Renal pelvis (tissue), 12 donors: ENCODE measurements at places on chromosomes 5 and 9.

DNA sequence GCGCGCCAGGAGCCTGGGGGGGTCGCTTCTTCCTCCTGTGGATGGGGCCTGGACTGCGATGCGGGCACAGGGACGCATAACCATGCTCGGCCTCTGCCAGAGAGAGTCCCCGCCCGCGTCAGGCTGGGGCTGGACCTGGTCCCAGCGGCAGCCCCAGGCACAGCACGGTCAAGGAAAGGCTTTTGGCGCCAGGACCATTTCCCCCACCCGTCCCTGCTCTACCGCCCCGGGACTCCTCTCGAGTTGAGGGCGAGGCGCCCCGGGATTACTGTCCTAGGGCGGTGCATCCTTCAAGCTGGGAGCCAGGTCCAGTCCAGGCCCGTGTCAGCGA lies 341 bp downstream of the MXD3 start:
- DNase-seq: no peak

DNA sequence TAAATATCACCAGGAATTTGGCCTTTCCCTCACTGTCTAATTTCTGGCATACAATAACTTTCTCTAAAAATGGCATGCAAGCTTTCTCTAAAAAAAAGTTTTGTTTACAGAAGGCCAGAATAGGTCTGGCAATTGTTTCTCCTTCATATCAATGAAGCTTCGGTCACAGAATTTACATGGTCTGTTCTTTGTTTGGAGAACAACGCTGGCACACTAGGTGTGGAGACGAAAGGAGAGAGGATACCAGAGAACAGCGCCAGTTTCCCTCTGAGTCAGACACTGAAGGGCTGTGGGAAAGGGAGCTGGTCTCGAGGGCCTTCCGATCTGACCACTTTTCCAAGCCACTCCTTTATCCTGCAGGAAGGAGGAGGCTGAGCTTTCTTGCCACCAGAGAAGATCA lies 60.1 kb upstream of the ITGA1 start:
- DNase-seq: no peak

DNA sequence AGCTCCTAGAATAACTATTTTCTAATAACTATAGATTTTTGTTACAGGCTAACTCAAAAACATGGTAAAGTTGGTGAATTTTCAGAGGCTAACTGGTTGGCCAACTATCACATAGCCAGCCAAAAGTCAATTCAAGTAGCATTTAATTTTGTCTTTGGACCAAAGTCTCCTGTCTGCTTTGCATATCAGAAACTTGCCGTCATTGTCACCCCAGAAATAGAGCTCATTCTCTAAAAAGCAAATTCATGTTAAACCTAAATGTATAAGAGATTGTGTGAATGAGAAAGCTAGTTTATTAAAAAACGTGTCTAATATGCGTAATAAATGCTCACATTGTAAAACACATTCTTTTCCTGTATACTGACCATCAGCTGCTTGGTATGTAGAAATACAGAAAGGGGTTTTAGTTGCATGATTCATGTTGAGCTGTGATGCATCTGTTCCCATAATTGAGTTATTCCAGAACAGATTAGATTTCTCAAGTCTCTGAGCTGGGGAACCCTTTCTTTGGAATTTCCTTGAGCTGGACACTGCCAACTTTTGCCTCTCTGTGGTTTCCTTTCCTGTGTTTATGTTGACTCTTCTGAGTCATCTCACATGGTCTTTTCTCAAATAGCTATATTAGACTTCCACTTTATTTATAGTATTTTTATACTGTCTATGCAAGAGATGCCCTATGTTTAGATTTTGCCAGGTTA lies 7.3 kb downstream of the SRFBP1 start:
- DNase-seq: peak; percentile 33

DNA sequence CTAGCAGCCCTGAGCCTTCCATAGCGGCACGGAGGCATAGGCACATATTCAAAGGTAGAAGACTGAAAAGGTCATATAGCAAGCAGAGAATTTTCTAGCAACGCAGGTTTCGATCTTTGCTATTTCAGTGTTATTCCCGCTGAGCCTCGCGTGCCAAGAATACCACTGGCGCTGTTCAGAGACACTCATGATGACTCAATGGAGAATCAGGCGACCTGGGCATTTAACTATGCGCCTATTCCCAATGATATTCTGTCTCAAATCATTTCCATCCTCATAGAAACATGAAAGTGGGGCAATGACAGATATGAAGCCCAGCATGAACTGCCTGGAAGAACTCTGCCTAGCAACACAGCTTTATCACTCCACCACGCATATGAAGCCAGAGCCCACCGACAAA lies 59.9 kb downstream of the EFNA5 start:
- DNase-seq: no peak

GRCh38 chr5:30866142-30866541 lies 327.3 kb upstream of the CDH6 start:
- DNase-seq: no peak

DNA sequence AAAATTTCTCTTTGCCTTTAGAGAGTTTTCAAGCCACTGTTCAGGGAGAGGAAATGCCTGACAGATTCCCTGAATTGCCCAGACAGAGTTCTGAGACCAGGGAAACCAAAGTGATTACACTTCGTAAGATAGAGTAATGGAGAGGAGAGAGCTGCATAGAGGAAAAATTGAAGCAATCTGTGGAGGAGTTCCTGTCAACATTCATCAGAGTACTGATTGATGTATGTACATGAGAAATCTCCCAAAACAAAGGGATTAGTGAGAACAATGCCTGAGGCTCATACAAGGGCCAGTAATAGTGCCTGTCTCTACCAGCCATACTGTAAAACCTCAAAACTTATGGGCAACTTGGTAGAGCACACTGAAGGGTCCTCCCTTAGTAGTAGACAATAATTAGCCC lies 79.0 kb upstream of the TRIM32 start:
- DNase-seq: no peak

GRCh38 chr9:136899196-136899595 lies 12.9 kb downstream of the TRAF2 start:
- DNase-seq: no peak

GRCh38 chr5:2183154-2184025 lies 300.7 kb upstream of the IRX4 start:
- DNase-seq: no peak

- DNase-seq: no peak
Observed at GRCh38 chr5:138454121-138454520, 11.2 kb upstream of the EGR1 start.

GRCh38 chr9:109012009-109012875 lies 1.1 kb downstream of the CTNNAL1 start:
- DNase-seq: peak; percentile 47

DNA sequence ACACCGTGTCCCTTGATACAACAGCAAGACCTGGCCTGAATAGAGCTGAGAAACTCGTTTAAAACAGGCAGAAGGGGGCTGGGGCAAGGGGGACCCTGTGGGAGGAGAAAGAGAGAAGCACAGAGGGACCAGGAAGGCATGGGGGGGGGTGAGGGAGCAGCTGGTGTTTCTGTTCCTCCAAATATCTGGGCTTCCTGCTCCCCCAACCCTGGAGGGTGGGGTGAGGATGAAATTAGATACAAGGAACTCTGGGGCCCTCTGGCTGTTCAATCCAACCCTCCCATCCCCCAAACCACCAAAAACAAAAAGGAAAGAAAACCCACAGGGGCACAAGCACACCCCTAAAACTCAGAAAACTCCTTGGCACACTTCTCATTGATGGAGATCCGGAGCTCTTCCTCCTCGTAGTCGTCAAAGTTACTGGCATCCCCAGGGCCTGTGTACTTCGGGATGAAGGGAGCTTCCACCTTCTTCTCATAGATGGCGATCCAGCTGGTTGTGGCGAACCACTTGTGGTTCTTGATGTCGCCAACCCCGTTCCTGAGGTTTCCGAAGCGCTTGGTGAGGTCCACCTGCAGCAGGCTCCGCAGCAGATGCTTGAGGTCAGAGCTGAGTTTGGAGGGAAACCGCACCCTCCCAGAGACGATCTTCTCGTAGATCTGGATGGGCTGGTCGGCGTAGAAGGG lies 1.1 kb downstream of the PRKACG start:
- DNase-seq: no peak

- no peak for DNase-seq
Observed at GRCh38 chr5:1873243-1873959, 9.3 kb downstream of the IRX4 start.

GRCh38 chr9:109771796-109772531 lies 8.0 kb upstream of the PALM2AKAP2 start:
- no peak for DNase-seq

- no peak for DNase-seq
Observed at GRCh38 chr5:154819546-154819945, 30.9 kb downstream of the FAXDC2 start.

- no peak for DNase-seq
Observed at GRCh38 chr5:111172504-111172903, 51.7 kb upstream of the CAMK4 start.

GRCh38 chr5:72082048-72082447 lies 25.2 kb upstream of the MAP1B start:
- DNase-seq: no peak

GRCh38 chr5:173394701-173395100 lies 66.5 kb upstream of the STC2 start:
- DNase-seq: no peak

- no peak for DNase-seq
Observed at GRCh38 chr9:2425676-2426075, 195.9 kb upstream of the VLDLR start.

DNA sequence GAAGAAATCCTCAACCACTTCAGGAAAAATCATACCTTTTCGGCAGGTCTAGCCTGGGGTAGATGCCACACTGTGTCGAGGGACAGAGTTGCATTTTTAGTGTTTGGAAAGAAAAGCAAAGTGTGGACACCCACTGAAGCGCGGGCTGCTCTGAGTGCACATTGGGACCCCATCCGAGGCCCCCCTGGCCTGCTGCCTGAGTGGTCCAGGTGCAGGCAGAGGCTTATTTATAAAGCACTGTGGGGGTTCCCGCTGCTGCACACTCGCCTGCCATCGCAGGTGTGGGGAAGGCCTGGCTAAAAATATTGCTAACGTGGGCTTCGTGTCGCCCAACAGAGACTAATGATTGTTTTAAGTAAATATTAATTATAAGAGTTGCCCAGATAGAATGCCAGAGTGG lies 119.4 kb downstream of the CRB2 start:
- no peak for DNase-seq

- DNase-seq: no peak
Observed at GRCh38 chr9:115671236-115671962, 482.2 kb upstream of the PAPPA start.

- DNase-seq: no peak
Observed at GRCh38 chr5:42515504-42515903, 92.3 kb downstream of the GHR start.

DNA sequence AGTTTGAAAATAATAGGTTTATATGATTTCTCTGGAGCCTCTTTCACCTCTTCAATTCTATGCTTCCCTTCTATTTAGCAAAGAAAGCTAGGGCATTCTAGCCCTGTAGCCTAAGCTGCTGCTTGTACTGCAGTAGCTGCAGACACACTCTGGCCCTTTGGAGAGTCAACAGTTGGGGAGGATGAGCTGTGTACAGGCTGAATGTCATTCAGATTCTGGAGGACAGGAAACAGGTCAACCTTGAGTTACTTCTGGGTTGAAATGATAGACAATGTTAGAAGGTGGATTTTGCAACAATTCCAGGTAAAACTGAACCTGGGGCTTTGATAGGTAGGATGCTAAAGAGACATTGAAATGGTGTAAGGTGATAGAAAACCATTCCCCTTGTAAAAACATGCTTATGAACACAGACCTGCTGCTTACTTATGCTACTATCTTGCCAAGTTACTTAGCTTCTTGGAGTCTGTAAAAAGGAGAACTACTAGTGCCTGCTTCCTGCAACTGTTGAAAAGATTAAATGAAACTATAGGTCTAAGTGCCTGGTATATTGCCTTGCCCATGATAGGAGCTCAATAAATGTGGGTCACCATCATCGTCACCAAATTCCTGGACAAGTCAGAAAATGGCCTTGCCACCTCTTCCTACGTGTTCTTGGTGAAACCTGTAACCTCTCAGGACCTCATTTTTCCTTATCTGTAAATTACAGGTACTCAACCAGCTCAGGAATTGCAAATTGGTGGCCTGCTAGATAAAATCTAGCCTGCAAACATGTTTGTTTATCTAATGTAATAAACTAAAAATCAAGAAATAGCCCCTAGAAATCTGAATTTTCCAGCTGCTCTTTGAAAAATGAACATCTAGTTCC lies 83.7 kb downstream of the GALNT10 start:
- DNase-seq: no peak

GRCh38 chr5:154664869-154665268 lies 90.3 kb upstream of the LARP1 start:
- no peak for DNase-seq

DNA sequence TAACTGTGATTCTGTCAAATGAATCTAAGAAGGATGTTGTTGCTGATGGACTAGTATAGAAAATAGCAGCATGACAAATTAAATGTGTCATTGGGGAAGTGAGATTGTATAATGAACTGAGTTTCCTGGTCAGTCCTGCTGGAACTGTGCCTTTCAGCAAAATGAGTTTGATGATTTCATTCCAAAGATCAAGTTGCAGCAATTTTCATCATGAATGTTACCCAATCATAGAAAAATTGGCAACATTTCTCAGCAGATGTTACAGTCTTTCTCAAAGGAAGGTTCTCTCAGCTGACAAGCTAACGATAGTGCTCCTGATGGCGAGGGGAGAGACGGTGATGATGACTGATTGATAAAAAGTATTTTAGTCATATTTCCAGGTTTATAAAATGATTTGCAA lies 10.7 kb downstream of the PCDHAC2 start:
- DNase-seq: no peak

DNA sequence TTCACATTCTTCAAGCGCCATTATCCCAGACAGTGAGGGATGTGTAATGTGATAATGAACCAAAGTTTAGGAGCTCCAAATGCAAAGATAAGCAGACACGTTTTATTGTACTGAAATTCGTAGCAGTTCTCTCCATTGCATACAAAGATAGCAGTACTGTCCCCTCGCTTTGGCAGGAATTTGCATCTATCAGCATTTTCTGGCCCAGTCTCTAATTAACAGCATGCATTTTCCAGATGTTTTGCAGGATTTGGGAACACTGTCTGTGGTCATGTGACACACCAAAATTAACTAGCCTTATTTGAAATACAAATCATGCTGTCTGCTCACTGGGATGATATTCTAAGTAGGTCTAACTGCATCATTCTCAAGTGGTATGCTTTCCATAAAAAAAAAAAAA lies 235.9 kb upstream of the TRPM3 start:
- peak; percentile 1 for DNase-seq

DNA sequence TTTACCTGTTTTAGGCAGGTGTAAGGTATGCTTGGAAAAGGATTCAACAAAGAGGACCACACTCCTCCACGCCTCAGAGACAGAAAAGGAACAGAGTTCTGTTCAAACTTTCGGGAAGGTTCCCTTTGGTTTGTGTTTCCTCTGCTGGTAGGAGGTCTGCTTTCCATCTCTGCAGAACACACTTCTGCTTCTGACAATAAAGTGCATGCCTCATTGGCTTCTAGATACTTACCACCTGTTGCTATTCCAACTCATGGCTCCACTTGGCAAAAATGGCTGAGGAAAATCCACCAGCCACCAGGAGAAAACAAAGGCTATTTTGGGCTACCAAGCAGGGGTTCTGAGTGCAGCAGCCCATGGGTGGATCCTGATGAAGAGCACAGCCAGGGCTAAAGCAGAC lies 112.7 kb downstream of the NRG2 start:
- no peak for DNase-seq
